Left ventricle myocardium superior (tissue), 1 donor: ENCODE measurements at places on chromosomes 7 and 10. TPM values are rescaled to one million over a fixed set of nuclear protein-coding genes. Genes with fewer than 3 reads are reported as not detected.

Gene NUTM2E
- 0.10 TPM for total RNA-seq

- DNase-seq, result no peak
These were observed 733.7 kb upstream of the IGFBP3 start for GRCh38 chr7:46654546-46655443.

Gene NUTM2D
- 5.6 TPM for total RNA-seq

Gene HOXA13
- not detected for total RNA-seq

DNA sequence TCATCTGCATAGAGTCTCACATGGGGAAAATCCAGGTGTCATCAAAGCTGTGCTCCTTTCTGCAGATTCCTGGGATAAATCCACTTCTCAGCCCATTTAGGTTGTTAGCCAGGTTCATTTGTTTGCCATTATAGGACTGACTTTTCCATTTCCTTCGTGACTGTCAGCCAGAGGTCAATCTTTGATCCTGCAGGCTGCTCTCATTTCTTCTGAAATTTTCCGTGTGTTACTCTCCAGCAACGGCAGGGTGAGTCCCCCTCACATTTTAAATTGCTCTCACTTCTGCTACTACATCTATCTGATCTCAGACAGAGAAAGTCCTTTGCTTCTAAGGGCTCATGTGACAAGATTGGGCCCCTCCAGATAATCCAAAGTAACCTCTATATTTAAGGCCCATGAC, 150.7 kb upstream of the BET1 start:
- no peak for DNase-seq

DNA sequence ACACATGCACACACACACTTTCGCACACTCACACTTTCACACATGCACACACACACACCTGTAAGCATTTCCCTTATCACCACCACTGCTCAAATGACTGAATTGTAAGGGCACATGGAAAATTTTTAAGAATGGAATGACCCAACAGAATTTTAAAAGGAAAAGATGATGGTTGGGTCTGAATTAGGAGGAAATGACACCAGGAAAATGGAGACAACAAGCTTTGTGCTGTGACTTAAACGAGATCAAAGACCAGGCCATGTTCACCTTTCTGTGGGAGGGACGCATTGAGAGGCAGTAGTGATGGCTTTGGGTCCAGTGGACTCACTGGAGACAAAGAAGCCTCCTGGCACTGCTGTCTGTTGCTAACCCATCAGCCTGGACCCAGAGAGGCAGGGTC, 16.7 kb upstream of the C10orf71 start:
- no peak for DNase-seq
